ENCODE measurements at places on chromosomes 16 and 17.
A peak's percentile ranks its signal among the peaks of the same experiment; 100 is the strongest.

GRCh38 chr16:84508502-84508901, 4.0 kb upstream of the MEAK7 start:
- no peak for DNase-seq

DNA sequence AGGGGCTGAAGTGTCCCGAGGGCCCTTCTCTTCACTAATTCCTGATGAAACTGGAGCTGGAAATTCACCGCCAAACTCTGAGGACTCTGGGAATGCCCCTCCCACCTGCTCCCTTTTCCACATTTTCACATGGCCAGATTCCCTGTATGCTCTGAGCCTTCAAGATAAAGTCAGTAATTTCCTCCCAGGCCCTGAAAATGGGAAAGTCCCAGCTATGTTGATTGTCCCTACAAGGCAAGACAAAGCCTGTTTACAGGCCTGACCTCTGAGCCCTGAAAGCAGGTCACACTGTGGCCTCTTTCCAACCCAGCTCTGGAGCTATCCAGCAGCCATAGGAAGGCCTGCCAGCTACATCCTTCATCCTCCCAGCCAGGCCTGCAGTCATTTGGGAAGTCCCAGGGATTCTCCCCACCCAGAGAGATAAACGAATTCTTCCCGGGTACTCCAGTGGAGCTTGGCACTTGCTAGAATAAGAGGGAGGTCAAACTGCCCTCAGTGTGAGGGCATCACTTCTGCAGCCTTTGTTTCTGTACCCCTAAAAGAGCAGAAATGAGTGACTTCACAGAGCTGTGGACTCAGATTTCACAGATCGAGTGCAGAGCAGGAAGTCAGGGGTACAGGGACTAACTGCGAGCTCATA, 19.6 kb upstream of the CCL2 start:
- no peak for DNase-seq

DNA sequence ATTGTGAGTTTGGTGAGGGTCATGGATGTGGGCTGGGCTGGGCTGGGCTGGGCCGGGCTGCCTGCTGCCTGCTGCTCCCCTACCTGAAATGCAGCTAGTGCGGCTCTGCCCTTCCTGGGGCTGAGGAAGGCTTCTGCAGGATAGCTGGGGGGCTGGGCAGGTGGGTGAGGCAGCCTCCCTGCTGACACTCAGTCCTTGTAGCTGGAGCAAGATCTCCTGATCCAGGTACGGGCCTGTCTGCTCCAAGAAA, 4.7 kb downstream of the RPL13 start:
- DNase-seq: no peak

- no peak for DNase-seq
Measured at GRCh38 chr16:19283637-19284036, 1.9 kb upstream of the CLEC19A start.

- DNase-seq: no peak
Measured at GRCh38 chr17:56497132-56497531, 96.4 kb upstream of the NOG start.

DNA sequence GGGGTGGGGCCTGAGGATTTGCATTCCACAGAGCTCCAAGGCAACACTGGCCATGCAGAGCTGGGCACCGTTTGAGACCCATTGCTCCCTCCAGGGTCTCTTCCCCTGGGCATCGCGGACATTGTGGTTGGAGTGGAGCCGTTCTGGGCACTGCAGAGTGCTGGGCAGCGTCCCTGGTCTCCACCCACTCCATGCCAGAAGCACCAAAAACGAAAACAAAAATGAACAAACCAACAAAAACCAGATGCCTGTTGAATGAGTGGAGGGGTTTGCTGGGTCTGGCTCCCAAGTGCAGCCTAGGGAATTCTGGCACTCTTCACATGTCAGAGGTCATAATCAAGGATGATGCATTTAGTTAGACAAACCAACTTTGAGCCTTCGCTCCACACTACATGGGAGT, 17.9 kb downstream of the WNT9B start:
- no peak for DNase-seq

GRCh38 chr17:77352996-77353395, 212.2 kb downstream of the SEC14L1 start:
- DNase-seq: no peak

DNA sequence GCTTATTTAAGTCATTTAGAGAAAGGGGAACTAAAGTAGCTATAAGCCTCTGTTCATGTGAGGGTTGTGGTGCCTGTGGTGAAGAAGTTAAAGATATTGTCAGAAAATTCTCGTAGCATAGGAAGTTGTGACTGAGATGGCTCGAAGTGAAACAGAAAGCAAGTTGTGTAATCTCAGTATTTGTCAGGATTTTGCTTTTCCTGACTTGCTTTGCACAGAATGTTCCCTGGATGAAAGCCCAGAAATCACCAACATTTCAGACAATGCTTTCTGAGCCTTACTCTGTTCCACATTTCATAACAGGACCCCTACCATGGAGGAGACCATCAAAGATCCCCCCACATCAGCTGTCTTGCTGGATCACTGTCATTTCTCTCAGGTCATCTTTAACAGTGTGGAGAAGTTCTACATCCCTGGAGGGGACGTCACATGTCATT, 10.6 kb downstream of the CALCOCO2 start:
- DNase-seq: no peak

DNA sequence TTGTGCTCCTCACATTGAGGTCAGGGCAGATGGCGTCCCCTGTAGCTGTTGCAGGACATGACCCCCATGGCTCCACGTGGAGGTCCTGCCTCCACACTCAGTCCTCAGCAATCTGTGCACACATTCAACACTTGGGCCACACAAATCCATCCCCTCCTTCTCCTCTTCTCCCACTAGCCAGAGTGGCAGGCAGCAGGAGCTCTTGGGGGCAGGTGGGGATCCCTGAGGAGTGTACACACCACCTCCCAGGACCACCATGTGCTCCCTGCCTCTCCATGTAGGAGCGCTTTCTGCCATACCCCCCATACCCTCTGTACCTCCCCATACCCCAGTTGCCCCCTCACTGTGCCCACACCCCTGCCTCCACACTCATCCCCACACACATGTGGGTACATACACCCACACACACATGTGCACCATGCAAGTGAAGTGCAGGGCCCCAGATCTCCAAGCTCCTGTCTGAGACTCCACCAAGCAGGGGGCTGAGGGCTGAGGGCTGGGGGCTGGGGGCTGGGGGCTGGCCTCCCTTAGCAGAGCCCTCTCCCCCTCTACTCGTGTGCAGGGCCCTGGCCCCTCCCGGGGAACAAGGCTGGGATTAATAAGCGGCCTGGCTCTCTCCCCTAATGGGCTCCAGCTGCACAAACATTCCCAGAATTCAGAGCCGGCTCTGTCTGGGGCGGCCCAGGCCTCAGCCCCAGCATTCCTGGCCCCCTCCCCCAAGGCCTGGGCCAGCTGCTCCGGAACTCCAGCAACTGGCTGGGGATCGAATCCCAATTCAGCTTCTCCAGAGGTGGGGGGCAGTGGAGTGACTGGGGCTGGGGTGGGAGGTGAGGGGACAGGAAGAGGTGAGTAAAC, 48.2 kb upstream of the MEIOC start:
- peak; percentile 87 for DNase-seq

- DNase-seq: no peak
Measured at GRCh38 chr17:72122010-72122764, 1.4 kb downstream of the SOX9 start.

DNA sequence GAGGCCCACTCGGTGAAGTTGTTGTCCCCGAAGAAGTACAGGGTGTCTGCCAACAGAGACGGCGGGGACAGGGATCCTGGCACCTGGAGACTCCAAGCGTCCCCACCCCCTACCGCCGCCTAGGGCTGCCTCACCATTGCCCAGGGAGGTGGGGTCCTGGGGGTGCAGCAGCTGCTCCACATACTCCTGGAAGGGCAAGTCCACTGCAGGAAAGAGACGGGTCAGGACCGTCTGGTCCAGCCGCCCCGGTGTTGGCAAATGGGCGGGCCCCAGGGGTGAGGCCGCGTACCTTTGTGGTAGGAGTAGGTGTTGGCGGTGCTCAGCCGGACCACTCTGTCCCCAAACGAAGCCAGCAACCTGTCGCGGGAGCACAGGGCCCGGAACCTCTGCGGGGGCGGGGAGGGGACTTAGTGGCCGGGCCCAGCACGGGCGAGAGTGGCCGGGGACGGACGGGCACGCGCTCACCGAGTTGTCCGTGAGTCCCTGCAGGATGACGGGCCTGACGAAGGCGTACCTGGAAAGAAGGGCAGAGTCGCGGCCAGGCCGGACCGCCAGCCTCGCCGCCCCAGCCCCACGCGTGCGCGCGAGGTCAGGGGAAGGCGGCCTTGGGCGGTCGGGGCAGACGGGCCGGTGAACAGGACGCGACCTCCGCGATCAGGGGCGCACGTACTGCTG, 601 bp downstream of the JMJD8 start:
- DNase-seq: no peak

GRCh38 chr17:74257311-74257710, 16.7 kb upstream of the DNAI2 start:
- no peak for DNase-seq

- no peak for DNase-seq
Measured at GRCh38 chr16:76059186-76059585, 218.0 kb upstream of the CNTNAP4 start.

DNA sequence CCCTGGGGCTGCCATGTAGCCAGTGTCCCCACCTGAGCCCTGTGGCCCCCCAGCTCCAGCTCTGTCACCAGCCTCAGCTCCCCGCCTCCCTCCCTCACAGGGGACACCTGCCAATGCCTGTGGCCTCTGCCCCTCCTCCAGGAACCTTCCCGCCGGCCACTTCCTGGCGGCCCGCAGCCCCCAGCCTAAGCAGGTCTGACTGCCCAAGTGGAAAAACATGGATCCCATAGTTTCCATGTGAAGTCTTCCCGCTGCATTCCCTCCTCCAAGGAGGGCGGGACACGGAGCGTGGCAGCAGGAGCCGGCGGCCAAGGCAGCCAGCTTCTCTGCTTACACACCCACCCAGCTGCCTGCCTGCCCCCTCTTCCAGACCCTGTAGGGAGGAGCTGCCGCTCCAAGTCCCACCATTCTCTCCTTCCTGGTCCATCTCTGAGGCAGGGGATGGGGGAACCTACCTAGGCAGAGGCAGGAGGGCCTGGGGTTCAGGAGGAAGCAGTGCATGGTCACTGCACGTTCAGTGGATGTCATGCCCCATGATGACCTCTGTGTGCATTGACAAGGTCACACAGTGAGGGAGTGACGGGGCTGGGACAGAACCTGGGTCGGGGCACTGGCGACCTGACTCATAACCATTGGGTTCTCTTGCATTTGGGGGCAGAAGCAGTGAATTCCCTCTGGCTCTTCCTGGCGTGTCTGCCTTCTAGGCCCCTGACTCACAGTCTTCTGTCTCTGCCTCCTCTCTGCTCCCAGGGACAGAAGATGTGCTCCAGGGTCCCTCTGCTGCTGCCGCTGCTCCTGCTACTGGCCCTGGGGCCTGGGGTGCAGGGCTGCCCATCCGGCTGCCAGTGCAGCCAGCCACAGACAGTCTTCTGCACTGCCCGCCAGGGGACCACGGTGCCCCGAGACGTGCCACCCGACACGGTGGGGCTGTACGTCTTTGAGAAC, 8.7 kb downstream of the VASN start:
- DNase-seq: no peak

- no peak for DNase-seq
Measured at GRCh38 chr16:1035066-1035415, 37.5 kb upstream of the SSTR5 start.

GRCh38 chr16:13391337-13391736, 489.9 kb downstream of the SHISA9 start:
- DNase-seq: no peak

DNA sequence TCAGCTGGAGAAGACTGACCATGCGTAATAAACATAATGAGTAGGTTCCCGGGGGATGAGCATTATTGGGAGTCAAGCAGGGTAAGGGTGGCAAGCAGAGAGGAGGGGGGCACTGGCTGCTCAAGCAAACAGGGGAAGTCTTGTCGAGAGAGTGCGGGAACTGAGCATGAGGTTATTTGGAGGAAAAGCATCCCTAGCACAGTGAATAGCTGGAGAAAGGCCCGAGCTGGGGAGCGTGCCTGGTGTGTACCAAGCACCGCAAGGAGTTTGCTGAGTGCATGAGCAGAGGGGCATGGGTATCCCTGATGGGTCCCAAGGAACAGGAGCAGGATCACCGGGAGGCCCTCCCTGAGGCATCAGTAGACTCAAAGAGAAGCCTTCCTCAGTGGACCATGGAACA, 17.2 kb downstream of the CYTH1 start:
- no peak for DNase-seq

- no peak for DNase-seq
Measured at GRCh38 chr17:45341533-45342158, 24.8 kb upstream of the MAP3K14 start.

- no peak for DNase-seq
Measured at GRCh38 chr16:80893686-80894085, 89.3 kb upstream of the CDYL2 start.

- no peak for DNase-seq
Measured at GRCh38 chr16:1820946-1821290, 5.7 kb downstream of the HAGH start.

DNA sequence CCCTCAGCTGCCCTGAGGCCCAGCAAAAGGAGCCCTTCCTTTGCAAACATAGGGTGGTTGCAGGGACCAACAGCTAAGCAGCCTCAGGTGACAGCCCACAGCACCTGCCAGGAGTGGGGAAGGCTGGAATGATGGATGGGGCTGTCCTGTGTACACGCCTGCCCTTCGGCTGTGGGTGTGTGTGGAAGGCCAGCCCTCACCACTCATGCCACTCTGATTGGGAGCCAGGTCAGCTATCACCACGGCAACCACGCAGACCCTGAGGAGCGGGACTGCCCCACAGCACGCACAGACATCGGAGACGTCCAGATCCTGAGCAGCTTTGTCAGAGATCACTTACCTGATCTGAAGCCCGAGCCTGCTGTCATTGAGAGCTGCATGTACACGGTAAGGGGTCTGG, 11.9 kb downstream of the PIPOX start:
- no peak for DNase-seq

DNA sequence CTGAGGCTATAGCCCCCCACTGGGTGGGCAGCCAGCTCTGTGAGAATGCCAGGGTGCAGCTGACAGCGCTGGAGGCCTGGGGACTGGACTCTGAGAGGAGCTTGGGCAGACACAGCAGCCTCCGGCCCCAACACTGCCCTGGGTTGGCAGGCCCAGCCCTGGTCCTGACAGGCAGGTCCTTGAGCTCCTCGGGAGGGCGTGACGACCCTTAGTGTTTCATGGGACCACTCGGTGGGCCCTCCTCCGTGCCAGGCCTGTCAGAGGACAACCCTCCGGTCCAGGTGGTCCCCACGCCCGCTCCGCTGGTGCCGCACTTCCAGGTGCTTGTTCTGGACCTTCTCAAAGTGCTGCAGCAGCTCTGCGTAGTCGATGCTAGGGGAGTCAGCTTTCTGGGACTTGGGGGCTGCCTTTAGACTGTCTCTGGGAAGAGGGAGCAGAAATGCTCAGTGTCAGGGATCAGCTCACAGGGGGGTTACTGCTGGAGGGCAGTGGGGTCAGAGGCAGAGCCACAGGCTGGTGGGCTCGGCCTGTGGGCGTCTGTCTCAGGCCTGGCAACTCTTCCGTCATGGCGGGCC, 1.9 kb upstream of the MTSS2 start:
- no peak for DNase-seq

- no peak for DNase-seq
Measured at GRCh38 chr16:7372095-7372494, 39.5 kb downstream of the RBFOX1 start.

Data from SHP77 treated with DMSO at 0.1 percent for 48 hours (cell line).